ENCODE measurements at places on chromosomes 4 and X. TPM values are rescaled to one million over a fixed set of nuclear protein-coding genes. Genes with fewer than 3 reads are reported as not detected.

The SFRP2 gene
- 91.0 TPM for total RNA-seq

The MAGEA10 gene
- not detected for total RNA-seq

The TMSB15C gene
- 5.4 TPM for total RNA-seq

The USP51 gene
- total RNA-seq = 1.4 TPM

The MMRN1 gene
- total RNA-seq = 24.5 TPM

The NXT2 gene
- 5.1 TPM for total RNA-seq

The CFAP99 gene
- 0.13 TPM for total RNA-seq

The EFNB1 gene
- total RNA-seq = 17.0 TPM

The GRID2 gene
- 0.18 TPM for total RNA-seq

The DIPK2B gene
- total RNA-seq = 25.2 TPM

The IL15 gene
- 15.2 TPM for total RNA-seq

The GJB1 gene
- not detected for total RNA-seq

The RNF128 gene
- total RNA-seq = not detected

The NUP62CL gene
- 0.96 TPM for total RNA-seq

The TMPRSS11B gene
- not detected for total RNA-seq

Data from aorta (tissue), 5 donors.